ENCODE measurements at places on chromosomes 16 and 17. TPM values are rescaled to one million over a fixed set of nuclear protein-coding genes. Genes with fewer than 3 reads are reported as not detected.

- no peaks in the 10 kb centered on the region for H3K27me3 ChIP-seq
- no peak overlapping the region for H3K27ac ChIP-seq
- peaks cover 8% of the 10 kb centered on the region for H3K36me3 ChIP-seq
- H3K4me1 ChIP-seq: peaks cover 25% of the 10 kb centered on the region
- H3K4me3 ChIP-seq: peak overlapping the region; percentile 85
Observed at GRCh38 chr17:35142467-35142796, 329 bp upstream of the NLE1 start.

- no peaks in the 10 kb centered on the region for H3K27me3 ChIP-seq
- DNase-seq: no peak
- H3K36me3 ChIP-seq: peaks cover 14% of the 10 kb centered on the region
- no peak overlapping the region for H3K4me3 ChIP-seq
- peaks cover 16% of the 10 kb centered on the region for H3K4me1 ChIP-seq
Observed at GRCh38 chr16:15057681-15058417, 2.0 kb upstream of the NTAN1 start.

- peak overlapping the region; percentile 89 for H3K4me3 ChIP-seq
- peaks cover 9% of the 10 kb centered on the region for H3K4me1 ChIP-seq
- H3K27ac ChIP-seq: peak overlapping the region; percentile 97
- H3K36me3 ChIP-seq: no peaks in the 10 kb centered on the region
- no peak for DNase-seq
Observed at GRCh38 chr17:19508577-19508867, 25.1 kb upstream of the SLC47A1 start.

DNA sequence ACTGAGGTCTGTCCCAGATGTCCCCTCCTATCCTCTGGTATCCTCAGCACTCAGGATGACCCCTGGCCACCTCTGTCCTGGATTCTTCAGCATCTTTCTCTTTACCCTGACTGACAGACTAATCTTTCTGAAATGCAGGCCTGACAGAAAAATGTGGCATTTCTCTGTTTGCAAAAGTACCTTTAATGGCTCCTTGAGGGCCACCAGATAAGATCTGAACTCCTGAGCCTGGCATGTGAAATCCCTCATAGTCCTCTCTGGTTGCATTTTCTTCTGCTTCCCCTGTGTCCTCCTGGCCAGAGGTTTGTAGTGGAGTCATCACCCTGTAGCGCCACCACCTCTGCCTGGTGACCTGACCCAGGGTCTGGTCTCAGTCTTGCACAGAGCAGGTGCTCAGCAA, 2.0 kb upstream of the ELMO3 start:
- peaks cover 5% of the 10 kb centered on the region for H3K27me3 ChIP-seq
- DNase-seq: no peak
- peaks cover 32% of the 10 kb centered on the region for H3K4me1 ChIP-seq

- no peak overlapping the region for H3K27ac ChIP-seq
- H3K36me3 ChIP-seq: no peaks in the 10 kb centered on the region
- DNase-seq: no peak
- no peak overlapping the region for H3K4me3 ChIP-seq
- H3K27me3 ChIP-seq: no peaks in the 10 kb centered on the region
- H3K4me1 ChIP-seq: no peaks in the 10 kb centered on the region
Observed at GRCh38 chr17:81128774-81129173, 36.5 kb upstream of the PVALEF start.

- H3K4me3 ChIP-seq: no peak overlapping the region
- H3K4me1 ChIP-seq: peaks cover 30% of the 10 kb centered on the region
- no peak overlapping the region for H3K27ac ChIP-seq
- H3K36me3 ChIP-seq: no peaks in the 10 kb centered on the region
Observed at GRCh38 chr17:76531486-76532038, 5.9 kb downstream of the CYGB start.

GRCh38 chr16:21653571-21653970, 1.2 kb upstream of the IGSF6 start:
- H3K4me3 ChIP-seq: no peak overlapping the region
- peaks cover 7% of the 10 kb centered on the region for H3K36me3 ChIP-seq
- H3K27ac ChIP-seq: no peak overlapping the region

- H3K27me3 ChIP-seq: peaks cover 13% of the 10 kb centered on the region
- peaks cover 3% of the 10 kb centered on the region for H3K36me3 ChIP-seq
- no peak for DNase-seq
- H3K27ac ChIP-seq: no peak overlapping the region
- no peak overlapping the region for H3K4me3 ChIP-seq
Observed at GRCh38 chr17:49197346-49197998, 12.9 kb downstream of the GNGT2 start.

GRCh38 chr17:77258638-77259037, 117.9 kb downstream of the SEC14L1 start:
- no peak overlapping the region for H3K4me3 ChIP-seq
- H3K36me3 ChIP-seq: no peaks in the 10 kb centered on the region
- no peaks in the 10 kb centered on the region for H3K4me1 ChIP-seq
- H3K27me3 ChIP-seq: no peaks in the 10 kb centered on the region
- no peak overlapping the region for H3K27ac ChIP-seq

DNA sequence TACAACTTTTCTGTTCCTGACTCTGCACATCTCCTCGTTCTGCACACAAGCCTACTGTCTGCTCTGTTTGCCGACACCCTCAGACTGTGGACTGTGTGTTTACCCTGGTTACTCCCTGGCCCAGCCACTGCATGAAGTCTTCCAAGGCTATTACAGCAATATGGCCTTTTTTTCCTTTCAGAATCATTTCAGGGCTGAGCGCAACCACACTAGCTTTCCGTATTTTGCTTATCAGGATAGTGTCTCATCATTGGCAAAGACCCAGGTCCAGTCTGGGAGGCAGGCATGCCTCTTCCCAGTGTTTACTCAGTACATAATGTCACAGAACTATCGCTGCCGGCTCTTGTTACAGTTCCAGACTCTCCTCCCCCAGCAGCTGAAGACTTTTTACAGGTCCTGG, 10.1 kb downstream of the DNAH9 start:
- DNase-seq: no peak
- no peaks in the 10 kb centered on the region for H3K36me3 ChIP-seq
- no peak overlapping the region for H3K4me3 ChIP-seq
- no peaks in the 10 kb centered on the region for H3K27me3 ChIP-seq
- H3K4me1 ChIP-seq: no peaks in the 10 kb centered on the region
- no peak overlapping the region for H3K27ac ChIP-seq

DNA sequence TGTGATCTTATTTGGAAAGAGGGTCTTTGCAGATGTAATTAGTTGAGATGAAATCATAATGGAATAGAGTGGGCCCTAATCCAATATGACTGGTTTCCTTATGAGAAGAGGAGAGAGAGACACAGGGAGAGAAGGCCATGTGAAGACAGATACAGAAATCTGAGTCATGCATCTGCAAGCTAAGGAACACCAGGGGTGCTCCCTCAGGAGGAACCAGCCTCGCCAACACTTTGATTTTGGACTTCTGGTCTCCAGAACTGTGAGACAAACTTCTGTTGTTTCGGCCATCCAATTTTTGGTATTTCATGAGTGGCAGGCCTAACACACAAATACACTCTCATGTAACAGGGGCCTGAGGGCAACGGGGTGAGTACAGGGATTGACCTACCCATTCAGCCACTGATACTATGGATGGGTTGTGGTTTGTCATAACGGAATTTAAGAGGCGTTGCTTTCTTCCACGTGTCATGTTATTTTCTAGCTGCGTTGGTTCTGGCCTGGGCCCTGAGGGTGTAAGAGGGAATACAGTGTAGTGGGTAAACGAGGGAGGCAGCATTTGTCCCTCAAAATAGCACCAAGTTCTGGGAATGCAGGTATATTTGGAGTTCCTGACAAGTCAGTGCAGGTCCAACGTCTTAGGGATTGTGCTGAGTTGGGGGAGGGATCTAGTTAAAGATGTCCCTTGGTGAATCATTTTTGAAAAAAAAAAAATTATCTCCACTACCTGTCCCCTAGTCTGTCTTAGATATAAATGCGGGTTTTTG, 17.7 kb downstream of the PLCG2 start:
- DNase-seq: no peak
- H3K27me3 ChIP-seq: peaks cover 8% of the 10 kb centered on the region
- peak overlapping the region; percentile 71 for H3K4me3 ChIP-seq

DNA sequence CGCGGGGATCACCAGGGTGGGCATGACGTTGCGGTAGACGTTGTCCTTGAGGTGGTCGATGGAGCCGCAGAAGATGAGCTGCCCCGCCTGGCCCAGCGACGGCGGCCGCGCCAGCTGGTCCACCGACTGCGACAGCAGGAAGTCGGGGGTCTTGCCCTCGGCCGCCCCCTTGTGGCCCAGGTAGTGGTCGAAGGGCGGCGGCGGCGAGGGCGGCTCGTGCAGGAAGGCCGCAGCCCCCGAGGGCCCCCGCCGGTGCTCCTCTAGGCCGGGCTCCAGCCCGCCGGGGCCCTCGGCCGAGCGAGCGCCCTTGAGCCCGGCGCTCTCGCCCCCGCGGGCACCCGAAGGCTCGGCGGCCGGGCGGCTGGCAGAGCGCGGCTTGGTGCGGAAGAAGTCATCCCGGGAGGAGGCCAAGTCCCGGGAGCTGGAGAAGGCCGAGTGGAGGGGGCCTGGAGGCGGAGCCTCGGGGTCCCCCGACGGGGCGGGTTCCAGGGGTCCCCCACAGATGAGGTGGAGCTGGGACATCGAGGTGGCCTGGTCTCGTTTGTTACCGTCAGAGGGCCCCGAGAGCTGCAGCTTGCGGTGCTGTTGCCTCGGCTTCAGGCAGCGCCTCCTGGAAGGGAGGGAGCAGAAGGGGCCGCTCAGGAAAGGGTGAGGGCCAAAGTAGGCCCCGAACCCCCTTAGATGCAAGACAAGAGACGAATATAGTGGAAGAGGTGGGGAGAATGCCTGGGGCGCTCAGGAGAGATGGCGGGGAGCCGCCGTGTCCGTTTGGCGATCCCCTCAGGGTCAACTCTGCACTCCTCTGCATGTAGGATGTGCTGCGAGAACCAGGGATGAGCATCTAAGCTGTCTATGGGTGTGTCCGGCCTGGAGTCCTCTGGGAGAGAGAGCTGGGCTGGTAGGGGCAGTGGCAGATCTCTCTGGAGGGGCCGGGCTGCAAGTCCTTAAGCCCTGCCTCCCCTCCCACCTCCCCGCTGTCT, 8.8 kb downstream of the FAM171A2 start:
- no peak overlapping the region for H3K27ac ChIP-seq
- DNase-seq: peak; percentile 57
- peak overlapping the region; percentile 52 for H3K4me3 ChIP-seq
- H3K4me1 ChIP-seq: no peaks in the 10 kb centered on the region

- peaks cover 5% of the 10 kb centered on the region for H3K27me3 ChIP-seq
- DNase-seq: no peak
- peaks cover 7% of the 10 kb centered on the region for H3K4me1 ChIP-seq
- peak overlapping the region; percentile 87 for H3K27ac ChIP-seq
- H3K4me3 ChIP-seq: peak overlapping the region; percentile 93
Observed at GRCh38 chr17:35765086-35765710, 4.5 kb downstream of the C17orf50 start.

DNA sequence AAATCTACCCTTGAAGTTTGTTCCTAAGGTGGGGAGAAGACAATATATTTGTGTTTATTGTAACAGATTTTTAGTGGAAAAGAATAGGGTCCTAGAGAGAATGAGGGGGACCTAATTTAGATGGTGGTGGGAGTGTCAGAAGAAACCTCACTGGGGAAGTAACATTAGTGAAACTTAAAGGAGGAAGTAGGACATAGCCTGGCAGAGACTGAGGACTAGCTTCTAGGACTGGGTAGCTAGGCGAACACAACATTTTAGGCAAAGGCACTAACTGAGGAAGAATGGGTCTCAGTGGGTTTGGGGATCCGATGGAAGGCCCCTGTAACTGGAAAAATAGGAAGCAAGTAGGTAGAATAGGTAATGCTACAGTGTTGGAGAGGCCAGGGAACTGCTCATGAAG, 4.2 kb upstream of the ARL2BP start:
- peak overlapping the region; percentile 20 for H3K27ac ChIP-seq
- peaks cover 24% of the 10 kb centered on the region for H3K36me3 ChIP-seq
- H3K4me3 ChIP-seq: no peak overlapping the region
- peaks cover 14% of the 10 kb centered on the region for H3K4me1 ChIP-seq
- H3K27me3 ChIP-seq: peaks cover 4% of the 10 kb centered on the region

DNA sequence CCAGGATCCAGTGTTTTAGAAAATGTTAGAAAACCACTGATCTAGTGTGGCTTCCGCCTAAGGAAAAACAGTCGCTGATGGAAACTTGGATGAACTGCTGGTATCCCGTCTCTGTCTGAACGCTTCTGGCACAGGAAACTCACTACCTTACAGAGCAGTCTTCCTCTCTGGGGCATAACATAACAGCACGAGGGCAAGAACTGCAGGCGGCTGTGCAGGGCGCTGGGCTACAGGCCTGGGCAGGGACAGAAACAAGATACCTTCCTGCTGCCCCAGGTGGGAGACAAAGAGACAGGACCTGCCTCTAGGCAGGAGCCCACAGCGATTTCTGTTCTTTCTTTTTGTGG, 10.5 kb downstream of the MXRA7 start:
- peaks cover 8% of the 10 kb centered on the region for H3K4me1 ChIP-seq
- peaks cover 2% of the 10 kb centered on the region for H3K27me3 ChIP-seq
- H3K27ac ChIP-seq: peak overlapping the region; percentile 80
- no peak overlapping the region for H3K4me3 ChIP-seq
- no peaks in the 10 kb centered on the region for H3K36me3 ChIP-seq
- DNase-seq: no peak

DNA sequence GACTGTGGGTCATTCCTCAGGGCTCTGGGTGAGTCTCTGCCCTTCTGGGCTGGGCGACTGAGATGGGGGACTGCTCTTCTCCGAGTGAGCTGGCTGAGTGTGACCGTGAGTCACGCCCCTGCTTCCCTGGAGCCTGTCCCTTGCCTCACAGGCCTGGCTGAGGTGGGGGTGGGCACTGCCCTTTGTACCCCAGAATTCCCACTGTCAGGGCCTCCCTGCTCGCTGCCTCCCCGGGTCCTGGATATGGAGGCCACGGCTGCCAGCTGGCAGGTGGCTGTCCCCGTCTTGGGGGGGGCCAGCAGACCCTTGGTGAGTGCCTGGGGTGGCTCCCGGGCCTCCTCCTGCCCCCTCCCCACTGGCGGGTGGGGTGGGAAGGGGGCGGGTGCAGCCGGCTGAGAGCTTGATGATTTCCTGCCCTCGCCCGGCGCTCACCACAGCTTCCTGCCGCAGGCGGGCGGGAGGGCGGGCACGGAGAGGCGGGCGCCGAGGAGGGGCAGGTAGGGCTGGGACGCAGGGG, at the start of gene LAT:
LAT (plus strand) TSS at position 434 of the 517 bp plus-strand sequence. CDS start 366 bp downstream, outside the sequence.
- peak within 1 kb of the TSS; percentile 93 for H3K4me3 ChIP-seq
- peak within 1 kb of the TSS; percentile 95 for H3K27ac ChIP-seq
- H3K36me3 ChIP-seq: peaks cover 12% of the 10 kb centered on the region
- H3K4me1 ChIP-seq: peaks cover 57% of the 10 kb centered on the region

DNA sequence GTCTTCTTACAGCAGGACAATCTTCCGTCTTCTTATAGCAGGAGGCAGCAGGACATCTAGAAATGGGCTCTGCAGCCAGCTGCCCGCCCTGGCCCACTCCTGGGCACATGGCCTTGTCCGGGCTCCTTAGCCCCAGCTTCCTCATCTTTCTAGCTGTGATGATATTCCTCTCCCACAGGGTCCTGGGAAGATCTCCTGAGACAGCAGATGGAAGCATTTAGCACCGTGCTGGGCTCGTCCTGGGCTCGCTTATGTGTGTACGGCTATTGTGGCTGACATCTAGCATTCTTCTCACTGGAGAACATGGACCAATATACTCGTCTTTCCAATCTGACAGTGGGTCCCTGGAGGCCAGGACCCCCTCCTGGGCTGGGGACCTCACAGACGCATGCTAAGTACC, 48.5 kb downstream of the TIMM22 start:
- H3K36me3 ChIP-seq: peaks cover 4% of the 10 kb centered on the region
- H3K27me3 ChIP-seq: peaks cover 2% of the 10 kb centered on the region
- no peak overlapping the region for H3K27ac ChIP-seq

Gene SCN4A
- not detected for polyA plus RNA-seq

Gene RAB34
- polyA plus RNA-seq: 5.3 TPM

Gene MED9
- 10.9 TPM for polyA plus RNA-seq

Gene FBXW10B
- polyA plus RNA-seq: not detected

Gene PPL
- 0.03 TPM for polyA plus RNA-seq

Gene CEMP1
- 3.0 TPM for polyA plus RNA-seq

Gene CLEC16A
- 5.6 TPM for polyA plus RNA-seq

Data from immature natural killer cell (primary cell).